ENCODE measurements at places on chromosomes 1 and 21.
A peak's percentile ranks its signal among the peaks of the same experiment; 100 is the strongest.

DNA sequence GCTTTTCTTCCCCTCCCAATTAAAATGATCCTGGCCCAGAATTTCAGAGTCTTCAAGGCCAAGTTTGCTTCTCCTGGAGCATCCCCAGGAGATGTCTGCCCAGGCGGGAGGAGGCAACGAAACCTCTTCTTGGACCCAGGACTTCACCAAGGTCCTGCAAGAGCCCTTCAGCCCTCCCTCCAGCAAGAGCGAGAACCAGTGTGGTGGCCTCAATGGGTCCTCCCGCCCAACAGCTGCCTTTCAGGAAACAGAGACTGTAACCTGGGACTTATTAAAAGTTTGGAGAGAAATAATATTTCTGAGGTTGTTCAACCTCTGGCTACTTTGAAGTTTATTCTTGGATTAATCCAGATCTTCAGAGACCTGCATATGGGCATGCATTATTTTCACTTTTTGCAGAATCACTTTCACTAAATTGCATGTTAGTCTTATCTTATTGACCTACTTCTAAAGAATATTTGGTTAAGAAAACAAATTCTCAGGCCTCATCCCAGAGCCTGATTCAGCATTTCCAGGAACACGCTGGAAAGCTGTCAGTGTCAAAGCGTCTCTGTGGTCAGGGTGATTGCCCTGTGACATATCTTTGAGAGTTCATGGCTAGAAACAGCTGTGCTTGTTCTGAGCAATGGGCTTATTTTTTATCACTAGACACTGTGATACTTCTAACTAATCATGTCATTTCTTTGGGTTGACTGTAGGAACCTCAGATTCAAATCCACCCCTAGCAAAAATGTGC is 66.0 kb upstream of the CLDN14 start:
- no peak for DNase-seq

DNA sequence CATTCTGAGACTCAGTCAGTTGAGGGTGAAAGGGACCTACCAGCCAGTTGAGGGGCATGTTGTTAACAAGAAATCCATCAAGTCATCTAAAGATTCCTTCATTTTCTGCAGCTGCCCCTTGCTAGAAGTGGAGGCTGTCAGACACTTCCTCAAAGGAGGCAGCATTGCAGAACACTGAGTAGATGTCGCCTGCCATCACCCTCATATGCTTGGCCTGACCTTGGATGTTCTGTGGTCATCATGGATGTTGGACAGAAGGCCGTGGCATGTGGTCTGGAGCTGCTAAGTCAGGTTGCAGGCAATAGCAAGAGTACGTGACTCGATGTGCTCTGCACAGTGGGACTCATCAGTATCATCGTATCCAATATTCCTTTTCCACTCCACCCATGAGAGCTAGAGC is 70.6 kb downstream of the GATAD2B start:
- DNase-seq, result no peak

- no peak for DNase-seq
Observed at GRCh38 chr1:155741908-155742307, 53.0 kb downstream of the DAP3 start.

- DNase-seq, result no peak
Observed at GRCh38 chr21:35202431-35202830, 153.3 kb upstream of the RUNX1 start.

- DNase-seq, result peak; percentile 73
Observed at GRCh38 chr1:155052439-155053395, 1.6 kb downstream of the ADAM15 start.

DNA sequence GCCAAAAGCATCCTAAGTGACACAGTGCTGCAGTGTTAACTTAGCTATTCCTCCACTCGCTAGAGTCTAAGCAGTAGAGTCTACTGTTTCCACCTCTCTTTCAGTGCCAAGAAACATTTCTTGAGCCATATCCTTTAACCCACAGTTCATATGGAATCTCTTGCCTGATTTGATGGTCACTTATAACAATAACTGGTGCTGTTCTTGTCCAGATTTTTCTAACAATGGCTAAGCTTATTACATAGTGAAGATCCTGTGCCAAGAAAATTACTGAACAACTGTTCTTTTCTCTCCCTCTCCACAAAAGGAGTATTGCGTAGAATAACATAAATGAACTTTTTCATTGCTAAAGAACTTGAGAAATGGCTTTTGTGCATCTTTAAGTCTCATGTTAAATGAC is 121.3 kb downstream of the CDC7 start:
- DNase-seq, result no peak

DNA sequence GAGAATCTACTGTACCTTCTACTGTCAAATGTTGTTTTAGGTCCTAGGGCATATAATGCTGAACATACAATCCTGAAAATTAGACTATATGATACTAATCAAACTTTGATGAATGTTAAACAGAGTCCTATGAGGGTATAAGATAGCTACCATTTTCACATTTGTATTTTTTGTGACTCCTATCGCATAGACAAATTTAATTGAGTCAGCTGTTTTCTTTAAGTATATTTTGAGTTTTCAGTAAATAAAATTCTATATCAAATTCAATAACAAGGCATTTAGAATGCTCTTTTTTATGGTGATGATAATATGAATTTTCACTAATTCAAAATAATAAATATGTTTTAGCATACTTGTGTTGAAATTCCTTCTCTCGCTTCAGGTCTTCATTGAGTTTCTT is 10.0 kb downstream of the LRRC39 start:
- DNase-seq, result no peak

- DNase-seq, result no peak
Observed at GRCh38 chr1:58312971-58313563, 233.5 kb downstream of the OMA1 start.

DNA sequence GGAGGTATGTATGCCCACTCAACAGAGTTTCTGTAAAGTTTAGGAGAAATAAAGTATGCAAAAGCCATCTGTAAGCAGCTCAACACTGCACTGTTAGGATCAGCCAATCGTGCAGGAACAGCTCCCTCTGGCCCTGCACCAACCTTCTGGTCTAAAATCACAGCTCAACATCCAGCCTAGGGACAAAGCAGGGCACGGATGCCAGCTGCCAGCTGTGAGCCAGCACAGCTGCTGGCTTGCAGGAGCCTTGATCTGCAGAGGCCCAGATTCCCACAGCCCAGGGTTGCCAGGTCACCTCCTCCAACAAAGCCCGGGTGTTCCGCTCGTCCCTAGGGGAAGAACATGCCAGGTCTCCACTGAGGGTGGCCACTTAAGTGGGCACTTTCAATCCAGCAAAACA is 8.6 kb downstream of the ACOT7 start:
- no peak for DNase-seq

- no peak for DNase-seq
Observed at GRCh38 chr21:27831816-27832569, 865.1 kb upstream of the ADAMTS5 start.

GRCh38 chr1:115679141-115679611 is 37.4 kb downstream of the VANGL1 start:
- DNase-seq, result no peak

- peak; percentile 62 for DNase-seq
Observed at GRCh38 chr1:185561629-185562028, 172.6 kb upstream of the HMCN1 start.

GRCh38 chr1:43314233-43314632 is 13.5 kb downstream of the TIE1 start:
- no peak for DNase-seq

DNA sequence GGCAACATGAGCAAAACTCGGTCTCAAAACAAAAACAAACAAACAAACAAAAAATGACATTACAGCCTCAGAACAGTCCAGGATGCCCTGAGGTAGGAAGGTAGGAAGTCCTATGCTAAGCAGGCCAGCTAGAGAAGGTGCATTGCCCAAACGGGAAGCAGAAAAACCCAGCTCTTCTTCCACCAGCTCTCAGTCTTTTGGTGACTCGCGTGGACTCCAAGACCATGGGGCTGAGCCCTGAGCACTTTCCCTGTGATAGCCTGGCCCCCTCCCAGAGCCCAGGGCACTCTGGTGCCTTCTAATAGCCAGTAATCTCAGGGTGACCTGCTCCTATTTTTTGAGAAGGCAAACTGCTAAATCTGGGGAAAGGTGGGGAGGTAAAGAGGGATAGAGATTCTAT is 16.1 kb downstream of the PHLDA3 start:
- no peak for DNase-seq

GRCh38 chr1:222557148-222557547 is 9.2 kb upstream of the HHIPL2 start:
- DNase-seq, result no peak

- no peak for DNase-seq
Observed at GRCh38 chr1:165387505-165387904, 31.0 kb upstream of the LMX1A start.

- DNase-seq, result no peak
Observed at GRCh38 chr1:14826172-14826636, 227.7 kb downstream of the KAZN start.

- no peak for DNase-seq
Observed at GRCh38 chr1:228958741-228959140, 223.5 kb downstream of the RHOU start.

- peak; percentile 21 for DNase-seq
Observed at GRCh38 chr1:219090607-219091006, 83.1 kb upstream of the LYPLAL1 start.

DNA sequence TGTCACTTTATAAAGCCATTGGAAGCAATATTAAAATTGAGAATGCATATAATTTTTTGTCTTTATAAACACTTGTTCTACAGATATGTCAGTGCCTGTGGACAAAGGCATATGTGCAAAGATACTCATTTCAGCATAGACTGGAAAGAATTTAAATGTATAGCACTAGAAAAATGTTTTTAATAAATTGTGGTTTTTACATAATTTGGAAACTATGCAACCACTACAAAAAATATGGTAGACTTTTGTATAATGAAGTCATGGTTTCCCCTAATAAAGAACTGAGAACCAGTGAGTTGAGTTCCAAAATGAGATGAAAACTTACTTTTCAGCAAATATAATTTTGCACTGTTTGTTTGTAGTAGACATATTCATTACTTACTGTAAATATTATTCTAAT is 48.5 kb downstream of the BRINP3 start:
- DNase-seq, result no peak

DNA sequence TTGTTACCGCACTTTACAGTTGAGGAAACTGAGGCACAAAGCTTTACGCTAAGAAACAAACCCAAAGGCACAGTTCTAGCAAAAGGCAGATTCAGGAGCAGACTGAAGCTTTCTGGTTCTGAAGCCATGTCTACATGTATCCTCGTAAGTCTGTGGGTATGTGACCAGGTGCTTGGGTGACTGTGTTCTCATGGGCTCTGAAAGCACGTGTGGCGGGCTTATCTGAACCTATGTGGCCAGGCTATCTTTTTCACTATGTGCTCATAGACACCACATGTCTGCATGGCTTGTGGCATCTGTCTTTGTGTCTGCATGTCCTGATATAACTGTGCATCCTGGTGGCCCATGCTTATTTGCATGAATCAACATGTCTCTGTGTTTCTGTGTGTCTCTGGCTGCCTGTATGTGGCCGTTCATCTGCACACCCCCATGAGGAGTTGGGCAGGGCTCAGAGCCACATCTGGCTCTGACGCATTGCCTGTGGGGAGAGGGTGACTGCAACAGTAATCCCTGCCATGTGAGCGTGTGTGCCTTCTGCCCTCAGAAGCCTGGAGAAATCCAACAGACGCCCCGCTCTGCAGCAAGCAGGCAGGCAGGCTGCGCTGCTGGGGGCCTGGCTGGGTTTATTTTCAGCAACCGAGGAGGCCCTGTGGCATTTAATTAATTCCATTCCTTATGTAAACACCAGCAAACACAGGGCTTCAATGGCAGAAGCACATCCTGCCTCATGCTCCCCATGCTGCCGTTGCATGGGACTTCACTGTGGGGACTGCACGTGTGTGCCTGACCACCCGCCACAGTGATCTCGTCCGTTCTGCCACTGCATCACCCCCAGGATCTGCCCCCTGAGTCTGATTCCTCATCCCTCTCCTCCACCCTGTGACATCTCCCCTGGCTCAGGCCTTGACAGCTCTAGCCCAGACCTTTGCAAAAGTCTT is 115.4 kb downstream of the TRABD2B start:
- DNase-seq, result no peak

- DNase-seq, result no peak
Observed at GRCh38 chr1:160584784-160585183, 5.5 kb upstream of the CD84 start.

GRCh38 chr1:116031302-116031835 is 55.1 kb downstream of the SLC22A15 start:
- DNase-seq, result no peak

- DNase-seq, result no peak
Observed at GRCh38 chr1:195584870-195585624, 1023.2 kb downstream of the KCNT2 start.

DNA sequence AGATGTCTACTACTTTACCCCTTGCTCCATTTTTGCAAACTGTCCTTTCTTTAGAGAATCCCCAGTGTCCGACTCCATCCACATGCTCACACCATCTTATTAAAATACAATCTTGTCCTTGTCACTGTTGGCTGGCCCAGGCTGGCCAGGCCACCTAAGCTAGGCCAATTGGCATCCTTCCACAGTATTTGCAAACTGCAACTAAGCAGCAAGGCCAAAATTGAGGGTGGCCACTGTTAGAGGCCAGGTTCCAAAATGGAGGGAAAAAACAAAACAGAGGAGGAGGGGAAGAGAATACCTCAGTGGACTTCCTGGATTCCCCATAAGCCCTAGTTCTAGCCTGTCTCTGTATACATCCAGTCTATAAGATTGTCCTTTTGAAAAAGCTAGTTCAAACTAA is 4.3 kb downstream of the FAM89A start:
- no peak for DNase-seq

DNA sequence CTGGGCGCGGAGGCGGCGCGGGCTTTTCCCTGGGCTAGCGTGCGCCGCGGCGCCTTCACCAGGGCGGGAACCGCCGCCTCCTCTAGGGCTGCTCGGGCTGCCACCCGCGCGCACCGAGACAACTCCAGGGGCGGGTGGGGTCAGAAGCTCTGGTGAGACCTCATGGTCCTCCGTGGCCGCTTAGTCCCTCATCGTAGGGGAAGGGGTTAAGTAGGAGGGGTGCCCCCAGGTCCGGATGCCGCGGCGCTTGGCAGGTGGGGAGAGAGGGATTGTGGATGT is 559 bp downstream of the SERTAD4 start:
- no peak for DNase-seq

DNA sequence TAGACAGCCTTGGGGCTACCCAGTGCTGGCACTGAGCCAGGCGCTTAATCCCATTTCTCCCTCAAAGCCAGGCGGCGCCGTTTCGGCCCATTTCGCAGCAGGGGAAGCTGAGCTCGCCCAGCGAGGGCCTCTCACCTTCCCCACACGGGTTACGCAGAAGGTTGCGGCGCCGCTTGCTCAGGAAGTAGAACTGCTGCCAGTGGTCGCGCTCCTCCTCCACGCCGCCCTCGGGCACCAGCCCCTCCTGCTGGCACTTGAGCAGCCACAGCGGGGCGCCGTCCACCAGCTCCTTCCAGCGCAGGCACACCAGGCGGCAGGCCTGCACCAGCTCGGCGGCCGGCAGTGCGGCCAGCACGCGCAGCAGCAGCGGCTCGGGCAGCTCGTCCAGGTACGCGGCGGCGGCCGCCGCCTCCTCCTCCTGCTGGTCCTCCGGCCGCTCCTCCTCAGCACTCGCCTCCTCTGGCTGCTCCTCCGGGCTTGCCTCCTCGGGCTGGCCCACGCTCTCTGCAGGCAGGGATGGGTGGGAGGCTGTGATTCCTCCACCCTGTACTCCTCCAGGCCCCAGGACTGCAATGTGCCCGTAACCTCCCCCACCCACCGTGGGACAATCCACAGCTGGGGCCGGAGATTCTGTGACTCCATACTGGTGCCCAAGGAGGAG is 3.8 kb downstream of the FBXO2 start:
- peak; percentile 86 for DNase-seq
